Activated T-cell treated with anti-CD3 and anti-CD28 coated beads, Interleukin-2, amount 50 U/mL, for 72 hours (primary cell): ENCODE measurements at places on chromosomes 4 and X. TPM values are rescaled to one million over a fixed set of nuclear protein-coding genes. Genes with fewer than 3 reads are reported as not detected.

Gene RBMXL3
- not detected for total RNA-seq

Gene ALB
- total RNA-seq, result 0.42 TPM

Gene STIM2
- total RNA-seq, result 47.0 TPM

Gene DIPK2B
- 0.05 TPM for total RNA-seq

Gene BEND2
- not detected for total RNA-seq

Gene TMEM47
- total RNA-seq, result not detected

Gene CFAP47
- total RNA-seq, result not detected

Gene SCML2
- total RNA-seq, result 3.0 TPM

Gene STAP1
- total RNA-seq, result 22.0 TPM

Gene FAM241A
- 4.2 TPM for total RNA-seq

Gene RBMX
- total RNA-seq, result 315 TPM

Gene RIBC1
- 1.8 TPM for total RNA-seq

Gene NOCT
- total RNA-seq, result 11.4 TPM

Gene ENAM
- total RNA-seq, result not detected

Gene MTNR1A
- not detected for total RNA-seq

Gene TMPRSS11F
- not detected for total RNA-seq

Gene PLK4
- 44.7 TPM for total RNA-seq

Gene GPRIN3
- total RNA-seq, result 19.9 TPM

Gene DGKK
- not detected for total RNA-seq

Gene EFHC2
- total RNA-seq, result 0.79 TPM

Gene HERC5
- total RNA-seq, result 49.9 TPM

Gene MAGEA10
- total RNA-seq, result not detected

Gene AMTN
- total RNA-seq, result not detected

Gene ASMT
- total RNA-seq, result 0.70 TPM

Gene UGT2B15
- not detected for total RNA-seq

Gene GPRASP1
- total RNA-seq, result 7.4 TPM

Gene RNF212
- 2.3 TPM for total RNA-seq
